ENCODE measurements at places on chromosomes 2 and 18.

DNA sequence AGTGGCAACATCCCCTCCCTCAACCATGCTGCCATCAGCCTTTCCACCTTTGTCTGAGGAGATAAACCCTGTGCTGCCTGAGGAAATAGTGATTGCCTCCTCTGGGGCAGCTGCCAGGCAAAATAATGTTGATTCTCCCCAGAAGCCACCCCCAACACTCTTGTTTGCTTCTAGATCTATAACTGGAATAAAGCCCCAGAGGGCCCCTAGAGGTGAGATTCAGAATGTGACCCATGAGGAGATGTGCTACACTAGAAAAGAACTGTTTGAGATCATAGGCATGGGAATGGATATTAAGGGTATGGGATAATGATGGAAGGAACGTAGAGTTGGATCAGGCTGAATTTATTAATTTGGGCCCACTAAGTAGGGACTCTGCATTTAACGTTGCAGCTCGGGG is 116.3 kb upstream of the RMP24 start:
- no peak for DNase-seq

DNA sequence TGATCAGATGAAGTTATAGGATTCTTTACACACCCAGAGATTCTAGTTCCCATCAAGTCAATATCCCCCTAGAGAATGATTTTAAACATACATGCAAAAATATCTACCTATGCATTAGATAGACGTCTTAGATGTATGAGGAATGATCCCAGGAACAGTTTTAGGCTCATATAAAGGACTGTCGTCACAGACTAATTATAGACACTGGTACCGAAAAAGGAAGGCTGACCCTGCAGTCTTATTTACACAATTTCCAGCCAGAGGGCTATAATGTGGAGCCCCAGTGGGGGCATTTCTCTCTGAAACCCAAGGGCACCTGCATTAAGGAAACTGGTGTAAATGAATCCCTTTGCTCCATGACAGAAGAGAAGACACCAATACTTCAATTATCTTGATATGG is 170.4 kb downstream of the ZNF521 start:
- DNase-seq: no peak

GRCh38 chr18:13603304-13604019 is 122.9 kb downstream of the FAM210A start:
- DNase-seq: no peak

- no peak for DNase-seq
Observed at GRCh38 chr18:28793901-28794300, 617.0 kb upstream of the CDH2 start.

DNA sequence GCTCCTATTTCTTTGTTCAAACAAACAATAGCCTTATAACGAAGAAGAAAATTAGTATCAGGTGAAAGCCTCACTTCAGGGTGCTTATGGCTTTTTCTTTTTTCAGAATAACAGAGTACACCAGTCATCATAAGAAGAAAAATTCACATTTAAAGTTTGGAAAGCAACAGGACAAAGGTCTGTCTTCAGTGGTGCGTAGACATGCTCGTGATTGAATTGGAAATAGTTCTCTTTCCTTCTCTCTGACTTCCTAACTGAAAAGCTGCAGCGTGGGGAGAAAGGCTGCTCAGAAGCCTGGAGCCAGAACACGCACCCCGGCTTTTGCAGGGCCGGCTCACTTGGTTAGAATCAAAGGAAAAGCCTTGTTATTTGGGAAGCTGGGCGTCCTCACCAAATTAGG is 127.6 kb upstream of the ZNF516 start:
- DNase-seq: no peak

DNA sequence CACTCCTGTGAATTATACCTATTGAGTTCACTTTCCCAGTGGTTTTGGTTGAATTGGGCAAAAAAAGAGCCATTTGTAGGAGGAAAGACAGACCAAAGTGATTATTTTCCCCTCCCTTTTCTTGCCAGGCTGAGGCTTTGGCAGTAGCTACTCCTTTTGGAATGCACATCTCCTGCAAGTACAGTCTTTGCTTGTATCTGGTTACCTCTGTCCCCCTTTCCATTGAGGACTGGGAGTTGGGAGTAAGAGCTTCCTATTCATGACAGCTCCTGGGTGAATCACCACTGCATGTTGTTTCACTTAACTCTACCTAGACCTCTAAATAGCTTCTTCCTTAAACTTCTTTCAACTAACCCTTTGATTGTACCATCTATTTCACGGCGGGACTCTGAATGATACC is 695.3 kb upstream of the ZNF804A start:
- DNase-seq: no peak

DNA sequence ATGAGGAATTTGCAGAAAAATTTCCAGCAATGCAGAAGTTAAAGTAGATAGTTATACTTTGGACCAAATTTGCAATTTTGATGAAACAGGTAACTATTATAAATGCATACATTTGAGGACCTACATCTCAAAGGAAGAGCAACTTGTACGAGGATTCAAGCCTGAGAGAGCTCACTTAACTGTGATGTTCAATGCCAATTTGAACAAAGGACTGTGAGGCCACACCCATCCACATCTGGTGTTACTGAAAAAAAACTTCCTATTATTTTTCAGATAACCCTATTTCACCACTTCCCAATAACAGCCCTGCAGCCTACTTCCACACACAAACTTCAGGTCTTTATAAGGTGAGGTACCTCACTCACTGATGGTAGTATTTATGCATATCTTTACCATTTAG is 203.5 kb upstream of the NABP1 start:
- DNase-seq: no peak

DNA sequence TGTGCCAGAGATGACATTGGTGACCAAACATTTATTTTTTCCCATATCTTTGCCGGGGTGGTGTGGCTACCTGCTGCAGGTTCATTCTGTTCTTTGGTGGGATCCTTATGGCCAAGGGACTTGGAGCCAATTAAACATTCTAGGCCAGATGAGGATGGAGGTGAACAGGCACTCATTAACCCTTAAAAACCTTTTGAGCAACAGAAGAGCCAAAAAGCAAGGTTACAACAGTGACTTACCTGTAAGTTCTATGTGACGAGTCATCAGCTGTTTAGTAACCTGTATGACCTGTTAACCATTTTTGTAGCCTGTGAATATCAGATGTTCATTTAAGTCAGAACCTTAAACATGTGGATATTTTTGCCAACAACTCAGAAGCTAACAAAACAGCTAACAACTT is 105.6 kb downstream of the XRCC5 start:
- no peak for DNase-seq

GRCh38 chr2:98583816-98584618 is 24.3 kb downstream of the COA5 start:
- no peak for DNase-seq

GRCh38 chr2:148300544-148300943 is 279.7 kb downstream of the MBD5 start:
- DNase-seq: no peak

GRCh38 chr2:165898381-165898780 is 55.2 kb downstream of the TTC21B start:
- DNase-seq: no peak

DNA sequence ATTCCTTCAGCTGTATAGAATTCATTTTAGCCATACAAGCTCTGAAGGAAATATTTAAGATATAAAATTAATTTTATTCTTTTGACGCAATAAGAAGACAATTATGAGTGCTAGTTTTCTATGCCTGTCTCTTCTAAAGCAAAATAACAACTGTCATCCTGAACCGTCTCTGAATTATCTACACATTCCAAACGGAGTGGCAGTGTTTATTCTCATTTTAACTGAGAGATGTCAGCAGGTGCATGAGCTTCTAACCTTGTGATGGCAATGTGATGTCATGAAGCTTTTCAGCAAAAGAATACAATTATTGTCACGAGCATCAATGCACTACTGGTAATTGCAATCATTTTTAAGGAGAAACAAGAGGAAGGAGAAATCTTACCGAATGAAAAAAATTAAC is 274.8 kb downstream of the SPAG16 start:
- no peak for DNase-seq

DNA sequence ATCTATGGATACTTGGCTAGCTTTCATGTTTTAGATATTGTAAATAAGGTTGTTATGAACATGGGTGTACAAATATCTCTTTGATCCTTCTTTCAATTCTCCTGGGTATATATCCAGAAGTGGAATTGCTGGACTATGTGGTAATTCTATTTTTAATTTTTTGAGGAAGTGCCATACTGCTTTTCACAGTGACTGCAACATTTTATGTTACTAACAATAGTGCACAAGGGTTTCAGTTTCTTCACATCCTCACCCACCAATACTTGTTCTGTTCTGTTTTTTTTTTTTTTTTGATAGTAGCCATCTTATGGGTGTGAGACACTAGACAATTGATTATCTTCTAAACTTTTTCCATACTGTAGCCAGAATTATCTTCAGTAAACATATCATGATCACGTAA is 17.3 kb upstream of the NEUROD1 start:
- DNase-seq: no peak

DNA sequence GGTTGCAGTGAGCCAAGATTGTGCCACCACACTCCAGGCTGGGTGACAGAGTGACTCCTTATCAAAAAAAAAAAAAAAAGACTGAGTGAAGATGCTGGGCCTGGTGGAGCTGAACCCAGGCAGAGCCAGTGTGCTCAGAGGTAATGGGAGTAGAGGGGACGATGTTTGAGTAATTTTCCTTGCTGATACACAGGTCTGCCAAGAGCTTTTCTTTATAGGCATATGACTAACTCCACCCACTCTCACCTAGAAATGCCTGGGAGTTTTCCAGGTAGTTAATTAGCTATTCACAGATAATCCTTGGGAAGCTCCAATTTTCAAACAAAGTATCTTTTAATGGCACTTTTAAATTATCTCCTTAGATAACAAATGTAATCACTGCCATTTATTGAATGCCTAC is 33.4 kb upstream of the ACSL3 start:
- no peak for DNase-seq

GRCh38 chr2:66301022-66301766 is 133.7 kb upstream of the MEIS1 start:
- no peak for DNase-seq

DNA sequence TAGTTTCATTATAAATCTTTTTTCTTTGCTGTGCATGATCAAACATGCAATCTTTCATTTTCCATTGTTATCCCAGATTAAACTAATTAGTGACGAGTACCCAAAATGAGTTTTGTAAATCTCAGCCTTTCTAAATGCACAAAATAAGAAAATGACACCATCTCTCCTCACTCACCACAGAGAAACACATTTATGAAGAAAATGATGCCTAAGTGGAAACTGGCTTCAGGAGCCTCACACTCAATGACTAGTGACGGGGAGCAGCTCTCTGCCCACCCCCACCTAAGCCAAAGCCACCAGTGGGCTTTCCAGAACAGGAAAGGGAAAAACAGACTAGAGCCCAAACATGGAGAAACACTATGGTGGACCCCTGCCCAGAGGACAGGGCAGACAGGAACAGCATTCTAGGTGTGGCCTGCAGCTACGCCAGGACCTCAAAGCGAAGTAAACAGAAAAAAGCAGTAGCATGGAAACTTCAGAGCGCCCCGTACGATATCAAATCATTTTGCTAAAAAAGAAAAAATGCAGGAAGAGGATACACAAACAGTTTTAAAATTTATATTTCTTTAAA is 113.5 kb downstream of the RBMS1 start:
- DNase-seq: no peak

- DNase-seq: no peak
Observed at GRCh38 chr2:212135739-212136138, 402.9 kb downstream of the ERBB4 start.

DNA sequence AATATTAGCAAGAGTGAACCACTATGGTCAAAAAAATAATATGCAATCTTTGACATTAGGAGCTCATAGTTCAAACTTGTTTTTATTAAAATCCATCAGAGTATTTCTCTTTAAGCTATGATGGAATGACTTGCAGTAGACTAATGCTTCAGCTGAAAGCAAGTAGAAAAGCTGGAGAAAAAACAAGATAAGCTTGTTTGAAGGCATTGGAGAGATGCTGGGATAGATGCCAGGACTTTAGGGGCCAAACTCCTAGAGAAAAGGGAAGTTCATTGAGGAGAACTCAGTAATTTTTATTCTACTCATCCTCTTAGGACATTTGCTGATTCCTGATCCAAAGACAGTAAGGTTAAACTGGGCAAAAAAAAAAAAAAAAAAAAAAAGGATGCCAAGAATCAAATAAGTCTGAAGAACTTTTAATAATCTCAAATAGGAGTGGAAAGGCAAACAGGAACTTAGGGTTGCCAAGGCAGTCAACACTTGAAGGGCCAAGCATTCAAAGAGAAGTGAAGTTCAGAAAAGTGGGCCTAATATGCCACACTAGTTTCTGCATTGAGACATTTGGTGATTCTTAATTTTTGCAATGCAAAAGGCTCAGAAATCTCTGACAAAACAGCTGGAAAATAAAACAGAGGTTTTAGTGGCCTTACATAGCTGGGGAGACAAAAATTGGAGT is 19.7 kb upstream of the AFF3 start:
- no peak for DNase-seq

DNA sequence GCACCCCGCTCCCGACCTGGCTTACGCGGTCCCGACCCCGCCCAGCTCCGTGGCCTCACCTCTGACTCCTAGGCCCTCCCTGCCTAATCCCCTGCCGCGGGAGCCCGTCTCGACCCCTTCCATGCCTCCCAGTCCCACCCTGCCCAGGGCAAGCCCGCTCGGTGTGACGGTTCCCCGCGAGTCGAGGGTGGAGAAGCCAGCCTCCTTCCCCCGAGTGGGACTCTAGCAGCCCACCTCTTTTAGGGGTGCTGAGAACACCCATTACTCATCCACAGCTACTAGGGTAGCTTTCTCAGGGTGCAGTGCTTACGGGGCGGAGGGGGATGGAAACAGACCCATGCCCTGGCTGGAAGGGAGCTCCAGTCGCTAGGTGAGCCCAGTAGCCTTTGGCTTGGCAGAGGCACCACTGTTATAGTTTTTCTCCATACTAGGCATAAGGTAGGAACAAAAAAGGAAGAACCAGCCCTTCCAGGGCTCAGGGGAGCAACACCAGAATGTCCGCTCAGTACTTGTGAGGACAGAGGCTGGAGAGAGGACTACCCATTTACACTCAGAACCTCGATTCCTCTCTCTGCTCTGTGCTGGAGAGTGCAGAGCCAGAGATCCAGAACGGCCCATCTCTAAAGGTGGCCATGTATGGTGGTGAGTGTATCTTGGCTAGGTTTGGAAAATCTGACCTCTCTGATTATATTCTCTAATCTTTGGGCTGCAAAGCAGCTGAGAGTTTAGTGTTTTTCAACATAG is 606 bp downstream of the AGBL5 start:
- DNase-seq: peak; percentile 41

GRCh38 chr18:48790226-48790863 is 160.4 kb downstream of the SMAD7 start:
- no peak for DNase-seq
